ENCODE measurements at places on chromosomes 1 and 21.

- DNase-seq = no peak
Observed at GRCh38 chr21:27152996-27153395, 186.1 kb upstream of the ADAMTS5 start.

- DNase-seq = no peak
Observed at GRCh38 chr1:44355582-44356305, 687 bp upstream of the ERI3 start.

- DNase-seq = no peak
Observed at GRCh38 chr1:27770293-27770830, 2.7 kb upstream of the STX12 start.

DNA sequence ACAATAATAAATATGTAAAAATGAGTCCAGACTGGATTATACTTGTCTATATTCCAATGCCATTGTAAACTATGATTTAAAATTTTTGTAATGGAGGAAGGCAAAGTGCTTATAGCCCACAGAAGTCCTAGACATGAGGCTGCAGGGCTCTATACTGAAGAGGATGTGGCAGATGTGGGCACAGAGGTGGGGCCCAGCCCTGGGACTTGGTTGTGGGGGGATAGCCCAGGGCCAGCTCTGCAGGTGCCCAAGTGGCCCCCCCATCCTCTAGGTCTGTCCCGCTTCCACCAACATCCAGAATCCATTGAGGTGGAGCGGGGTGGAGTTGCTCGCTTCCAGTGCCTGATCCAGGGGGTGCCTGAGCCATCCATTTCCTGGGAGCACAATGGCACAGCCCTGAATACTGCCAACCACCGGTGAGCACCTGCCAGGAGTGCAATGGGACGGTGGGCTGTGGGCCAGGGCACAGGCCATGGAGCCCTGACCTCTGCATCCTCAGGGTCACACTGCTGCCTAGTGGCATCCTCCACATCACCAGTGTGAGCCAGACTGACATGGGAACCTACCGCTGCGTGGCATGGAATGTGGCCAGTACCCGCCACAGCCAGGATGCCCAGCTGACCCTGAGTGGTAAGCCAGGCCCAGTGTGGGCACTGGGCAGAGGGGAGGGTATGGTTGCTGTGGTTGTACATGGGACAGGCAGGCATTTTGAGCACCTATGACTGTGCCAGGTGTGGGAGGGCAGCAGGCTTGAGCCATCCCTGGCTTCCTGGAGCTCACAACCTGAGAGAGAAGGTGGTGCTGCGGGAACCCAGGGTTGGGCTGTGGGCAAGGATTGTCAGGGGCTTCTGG is 21.0 kb downstream of the SLC27A3 start:
- no peak for DNase-seq

GRCh38 chr1:67838180-67838910 is 5.1 kb upstream of the GNG12 start:
- DNase-seq = no peak

- no peak for DNase-seq
Observed at GRCh38 chr1:5718831-5719632, 273.2 kb downstream of the NPHP4 start.

GRCh38 chr21:14457762-14458161 is 74.8 kb upstream of the HSPA13 start:
- DNase-seq = no peak

DNA sequence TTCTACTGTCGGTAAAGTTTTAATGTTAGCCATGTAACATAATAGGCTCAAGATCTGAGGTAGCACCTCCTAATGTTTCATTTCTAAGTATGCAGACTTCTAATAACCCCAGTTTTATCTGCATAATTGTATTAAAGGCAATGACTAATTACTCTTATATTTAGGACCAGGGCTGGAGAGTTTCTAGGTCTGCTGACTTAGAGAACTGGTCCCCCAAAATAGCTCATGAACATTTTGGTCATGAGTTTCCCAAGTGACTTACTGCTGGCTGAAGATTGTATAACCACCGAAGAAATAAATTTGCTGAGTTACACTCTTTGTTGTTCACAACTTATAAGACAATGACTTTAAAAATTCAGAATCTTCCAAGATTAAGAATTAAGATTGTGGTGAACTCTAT is 197.8 kb upstream of the TNR start:
- no peak for DNase-seq

DNA sequence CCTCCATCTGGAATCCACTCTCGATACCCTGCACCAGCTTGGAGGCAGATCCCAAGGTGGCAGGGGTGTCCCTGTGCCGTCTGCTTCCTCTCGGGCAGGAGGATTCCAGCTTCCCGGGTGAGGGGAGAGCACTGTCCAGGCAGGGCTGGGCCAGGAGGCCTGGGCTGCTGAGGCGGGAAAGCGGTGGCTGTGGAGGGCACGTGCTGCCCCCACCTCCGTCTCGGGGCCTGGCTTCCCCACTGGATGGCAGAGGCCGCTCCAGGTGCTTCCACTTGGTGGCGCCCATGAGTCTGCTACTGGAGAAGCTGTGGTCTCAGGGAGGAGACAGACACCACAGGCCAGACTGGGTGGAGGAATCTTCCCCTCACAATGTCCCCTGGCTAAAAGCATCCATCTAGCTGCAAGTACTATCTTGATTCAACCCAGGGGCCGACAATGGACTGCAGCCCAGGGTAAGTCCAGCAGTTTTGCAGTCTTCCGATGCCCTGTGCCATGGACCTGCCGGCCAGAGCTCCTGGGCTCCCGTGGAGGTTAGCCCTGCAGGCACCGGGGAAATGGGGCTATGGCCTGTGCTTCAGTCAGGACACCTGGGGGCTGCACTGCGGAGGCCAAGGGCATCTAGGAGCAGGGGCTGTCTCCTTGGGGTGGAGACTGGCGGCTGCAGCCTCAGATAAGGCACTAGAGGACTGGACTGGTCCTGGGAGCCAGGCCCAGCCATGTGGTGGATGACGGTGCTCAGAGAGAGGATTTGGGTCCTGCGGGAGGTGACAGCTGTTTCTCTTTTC is 41.3 kb upstream of the EIF4G3 start:
- DNase-seq = peak; percentile 46
